Ascending aorta (tissue), 2 donors: ENCODE measurements at places on chromosomes 5 and 9.
A peak's percentile ranks its signal among the peaks of the same experiment; 100 is the strongest.

DNA sequence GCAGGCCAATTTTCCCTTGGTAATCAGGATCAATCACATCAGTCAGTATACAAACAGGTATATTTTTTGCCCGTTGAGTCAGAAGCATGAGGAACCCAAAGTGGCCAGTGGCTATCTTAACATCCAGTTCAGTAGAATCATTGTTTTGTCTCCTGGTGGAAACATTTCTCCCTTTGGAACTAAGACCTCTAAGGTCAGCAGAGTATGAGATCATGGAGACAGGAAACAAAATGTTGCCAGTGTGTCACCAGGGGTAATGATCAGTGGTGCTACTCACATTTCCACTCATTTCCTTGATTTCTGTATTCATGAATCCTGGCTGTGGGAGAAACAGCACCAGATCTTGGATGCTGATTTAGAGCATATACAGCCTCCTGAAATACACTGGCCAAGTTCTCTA is 553.0 kb downstream of the CSNK1G3 start:
- DNase-seq, result no peak

DNA sequence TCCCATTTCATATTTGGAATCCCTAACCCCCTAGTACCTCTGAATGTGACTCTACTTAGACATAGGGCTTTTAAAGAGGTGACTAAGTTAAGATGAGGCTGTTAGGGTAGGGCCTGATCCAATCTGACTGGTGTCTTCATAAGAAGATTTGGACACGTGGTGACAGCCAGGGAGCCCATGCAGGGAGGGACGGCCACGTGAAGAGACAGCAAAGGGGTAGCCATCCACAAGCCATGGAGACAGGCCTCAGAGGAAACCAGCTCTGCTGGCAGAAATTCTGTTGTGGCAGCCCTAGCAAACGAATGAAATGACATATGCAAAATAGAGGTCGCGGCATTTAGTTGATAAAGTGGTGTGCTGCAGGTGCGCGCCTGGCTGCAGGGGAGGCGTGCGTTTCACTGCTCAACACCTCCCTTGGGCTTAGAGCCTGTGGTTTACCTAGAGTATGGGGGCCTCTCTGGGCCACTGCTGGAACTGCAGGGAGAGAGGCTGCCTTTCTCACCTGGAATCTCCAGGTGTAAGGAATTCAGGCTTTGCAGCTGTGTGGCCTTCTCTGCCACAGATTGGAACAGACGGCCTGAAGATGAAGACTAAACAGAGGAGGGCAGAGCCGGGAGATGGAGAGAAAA is 7.1 kb upstream of the AFAP1L1 start:
- DNase-seq, result no peak

DNA sequence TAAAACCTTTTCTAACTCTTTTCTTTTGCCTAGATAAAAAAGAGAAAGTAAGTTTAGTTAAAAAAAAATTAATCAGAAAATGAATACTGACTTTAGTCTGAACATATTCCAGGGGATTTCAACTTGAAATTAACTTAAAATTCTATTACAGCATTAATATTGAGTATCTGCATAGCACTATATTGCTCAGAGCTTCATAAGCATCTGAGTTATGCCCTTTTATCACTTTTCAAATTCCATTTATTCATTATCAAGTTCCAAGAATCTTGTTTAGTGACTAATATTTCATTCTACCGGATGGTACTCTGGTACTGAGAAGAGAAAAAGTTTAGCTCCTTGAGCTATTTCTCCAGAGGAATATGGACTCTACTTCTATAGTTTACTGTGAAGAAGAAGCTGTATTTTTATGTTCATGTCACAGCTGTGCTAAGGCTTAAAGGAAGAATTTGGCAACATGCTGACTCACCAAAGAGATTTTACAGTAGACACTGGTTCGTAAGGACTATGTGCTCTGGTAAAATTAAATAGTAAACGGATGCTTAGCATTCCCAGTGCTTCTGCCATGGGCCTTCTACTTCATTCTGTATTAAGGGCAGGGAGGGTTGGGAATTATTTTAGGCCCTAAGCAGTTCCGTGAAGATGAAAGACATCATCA is 285.2 kb upstream of the SEMA6A start:
- no peak for DNase-seq

GRCh38 chr5:35012365-35012764 is 35.4 kb downstream of the AGXT2 start:
- no peak for DNase-seq

DNA sequence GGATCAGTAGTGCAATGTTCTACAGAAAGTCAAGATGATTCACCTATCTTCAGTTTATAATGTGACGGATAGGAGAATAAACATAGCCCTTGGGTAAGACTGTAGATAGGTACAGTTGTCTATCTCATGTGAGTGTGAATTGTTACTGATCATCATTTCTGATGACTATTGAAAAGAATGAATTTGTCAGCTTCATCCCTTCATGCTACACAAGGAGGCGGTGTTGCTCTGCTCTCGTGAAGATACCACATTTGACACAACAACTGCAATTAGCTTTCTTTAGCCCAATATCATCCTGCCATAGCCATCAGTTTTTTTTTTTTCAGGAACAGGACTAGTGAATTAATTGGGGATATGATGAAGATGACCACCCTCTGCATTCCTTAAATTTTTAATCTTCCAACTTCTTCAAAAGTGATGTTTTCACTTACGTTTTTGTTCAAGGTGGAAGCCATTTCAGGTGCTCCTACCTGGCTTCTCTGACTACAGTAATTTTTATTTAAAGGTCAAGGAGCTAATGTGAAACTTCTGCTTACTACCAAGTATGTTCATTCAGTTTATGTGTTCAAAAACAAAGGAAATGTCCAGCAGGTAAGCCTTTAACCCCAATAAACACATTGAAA is 152.9 kb upstream of the MOCS2 start:
- DNase-seq, result no peak

DNA sequence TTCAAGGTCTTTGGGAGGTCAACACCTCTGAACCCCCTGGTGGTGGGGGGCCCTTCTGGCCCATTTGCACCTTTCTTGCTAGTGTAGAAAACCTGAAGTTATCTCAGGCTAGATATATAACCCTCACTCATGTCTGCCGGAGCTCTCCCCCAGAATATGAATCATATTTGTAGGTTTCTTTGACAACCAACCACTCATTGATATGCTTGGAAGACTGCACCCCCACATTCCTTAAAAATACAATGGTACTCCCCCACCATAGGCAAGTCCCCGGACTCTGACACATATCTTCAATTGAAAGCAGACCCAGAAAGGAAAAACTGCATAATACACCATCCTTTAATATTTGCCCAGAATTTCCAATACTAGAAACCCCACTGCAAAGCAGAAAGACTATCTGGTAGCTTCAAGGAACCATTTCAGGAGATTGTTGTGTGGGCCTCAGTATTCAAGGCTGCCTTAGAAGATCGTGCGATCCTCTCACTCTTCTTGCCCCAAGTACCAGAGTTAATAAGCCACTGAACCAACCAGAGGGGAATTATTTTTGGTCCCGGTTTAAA is 978 bp upstream of the UBE2B start:
- no peak for DNase-seq

DNA sequence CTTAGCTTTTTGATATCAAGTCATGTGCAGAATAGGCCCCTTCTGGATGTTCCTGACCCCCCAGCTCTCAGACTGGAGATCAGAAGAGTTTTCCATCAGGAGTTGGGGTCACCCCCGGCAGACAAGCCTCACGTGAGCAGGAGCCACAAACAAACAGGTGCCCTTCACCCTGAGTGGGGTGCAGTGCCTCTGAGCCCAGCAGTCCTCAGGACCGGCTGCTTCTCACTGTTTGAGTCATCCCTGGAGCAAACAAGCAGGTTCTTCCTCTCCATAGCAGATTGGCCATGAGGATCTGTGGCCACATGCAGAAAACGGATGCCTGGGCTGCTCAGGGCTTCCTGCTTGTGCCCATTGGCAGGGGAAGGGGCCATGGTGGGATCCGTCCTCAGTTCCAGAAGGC is 47.0 kb downstream of the LRSAM1 start:
- DNase-seq, result no peak

DNA sequence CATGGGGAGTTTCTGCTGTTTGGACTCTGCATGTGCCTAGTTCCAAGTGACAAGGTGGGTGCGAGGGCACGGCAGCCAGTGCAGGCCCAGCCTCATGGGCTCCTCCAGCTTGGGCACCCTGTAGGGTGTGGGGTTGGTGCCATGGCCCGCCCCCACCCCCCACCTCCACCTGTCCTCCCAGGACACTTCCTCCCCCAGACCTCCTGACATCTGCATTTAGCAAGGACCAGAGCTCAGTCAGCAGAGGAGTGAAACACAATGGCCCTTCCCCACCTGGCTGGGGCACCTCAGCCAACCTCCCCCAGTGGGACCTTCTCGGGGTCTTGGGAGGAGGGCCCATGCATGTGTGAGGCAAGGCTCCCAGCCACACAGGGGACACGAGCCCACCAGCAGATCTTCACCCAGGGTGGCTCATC is 1.9 kb upstream of the NKD2 start:
- DNase-seq, result peak; percentile 40

- no peak for DNase-seq
Observed at GRCh38 chr9:105357937-105358336, 89.9 kb upstream of the FSD1L start.

DNA sequence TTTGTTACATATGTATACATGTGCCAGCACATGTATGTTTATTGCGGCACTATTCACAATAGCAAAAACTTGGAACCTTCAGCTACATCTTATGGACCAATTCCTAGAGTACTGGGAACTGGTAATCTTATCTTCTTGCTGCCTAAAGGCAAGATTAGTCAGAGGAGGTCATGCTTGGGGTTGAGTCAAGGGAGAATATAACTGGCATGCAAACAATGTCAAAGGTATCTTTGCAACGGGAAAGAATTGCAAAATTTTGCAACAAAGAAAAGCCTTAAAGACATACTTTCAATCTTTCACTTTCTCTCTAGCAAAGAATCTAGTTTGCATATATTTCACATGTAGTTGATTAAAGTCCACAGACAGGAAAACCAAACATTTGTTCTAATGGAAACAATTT is 145.2 kb downstream of the EDIL3 start:
- DNase-seq, result no peak

GRCh38 chr5:109825450-109825849 is 135.7 kb downstream of the MAN2A1 start:
- DNase-seq, result no peak

GRCh38 chr5:112386766-112387165 is 32.3 kb downstream of the EPB41L4A start:
- no peak for DNase-seq
